Esophagus squamous epithelium (tissue), 5 donors: ENCODE measurements at places on chromosomes 16 and 17.

GRCh38 chr16:22732400-22732799 lies 81.6 kb upstream of the HS3ST2 start:
- no peak for DNase-seq

DNA sequence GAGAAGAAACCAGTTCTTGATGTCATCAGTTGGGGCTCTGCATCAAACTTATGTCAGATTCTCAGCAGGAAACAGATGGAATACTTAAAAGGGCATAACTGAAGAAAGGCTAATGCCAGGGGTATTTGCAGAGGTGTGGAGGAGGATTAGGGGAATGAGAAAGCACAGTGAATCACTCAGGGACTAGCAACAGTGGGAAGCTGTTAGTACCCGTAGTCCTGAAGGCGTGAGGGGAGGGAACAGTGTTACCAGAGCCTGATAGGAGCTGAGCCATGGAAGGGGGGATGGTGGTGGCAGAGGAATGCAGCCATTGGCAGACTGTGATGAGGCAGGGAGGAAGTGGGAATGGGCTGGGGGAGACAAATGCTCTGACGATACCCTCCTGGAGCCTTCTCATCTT lies 162.3 kb downstream of the UTP18 start:
- DNase-seq = no peak

GRCh38 chr17:68780596-68780995 lies 174.6 kb downstream of the ABCA8 start:
- no peak for DNase-seq

GRCh38 chr17:61753696-61754095 lies 109.6 kb downstream of the BRIP1 start:
- DNase-seq = no peak

GRCh38 chr17:71187145-71187878 lies 933.5 kb upstream of the SOX9 start:
- no peak for DNase-seq

DNA sequence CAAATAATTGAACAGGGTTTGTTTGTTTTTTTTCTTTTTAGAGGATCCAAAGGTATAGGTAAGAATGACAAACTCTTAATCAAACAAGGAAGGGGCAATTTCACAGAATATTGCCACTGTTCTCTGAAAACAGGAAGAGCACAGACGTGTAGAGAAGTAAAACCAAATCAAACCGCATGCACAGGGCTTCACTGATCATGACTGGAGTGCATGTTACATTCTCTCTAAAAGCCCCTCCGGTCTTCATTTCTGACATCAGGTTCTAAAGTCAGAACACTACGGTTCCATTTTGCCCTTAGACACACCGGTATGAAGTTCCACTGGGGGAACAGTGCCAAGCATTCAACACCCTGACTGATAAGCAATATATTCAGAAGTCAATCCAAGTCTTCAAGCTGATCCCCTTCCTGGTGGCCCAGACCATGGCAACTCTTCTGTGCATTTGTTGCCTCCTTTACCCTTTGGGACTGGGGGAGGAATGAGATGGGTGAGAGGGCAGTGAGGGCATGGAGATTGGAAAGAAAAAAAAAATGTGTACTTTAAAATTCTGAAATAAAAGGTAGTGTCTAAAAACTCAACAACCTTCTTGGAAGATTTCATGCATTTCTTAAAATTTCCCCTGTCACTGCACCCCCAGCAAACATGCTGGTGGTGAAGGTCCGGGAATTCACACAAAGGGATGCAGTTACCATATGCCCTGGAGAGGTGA lies 1.4 kb downstream of the MMD start:
- DNase-seq = no peak

GRCh38 chr16:48901712-48902374 lies 291.9 kb upstream of the N4BP1 start:
- DNase-seq = no peak

GRCh38 chr16:85192238-85193114 lies 80.2 kb upstream of the CIBAR2 start:
- DNase-seq = no peak

DNA sequence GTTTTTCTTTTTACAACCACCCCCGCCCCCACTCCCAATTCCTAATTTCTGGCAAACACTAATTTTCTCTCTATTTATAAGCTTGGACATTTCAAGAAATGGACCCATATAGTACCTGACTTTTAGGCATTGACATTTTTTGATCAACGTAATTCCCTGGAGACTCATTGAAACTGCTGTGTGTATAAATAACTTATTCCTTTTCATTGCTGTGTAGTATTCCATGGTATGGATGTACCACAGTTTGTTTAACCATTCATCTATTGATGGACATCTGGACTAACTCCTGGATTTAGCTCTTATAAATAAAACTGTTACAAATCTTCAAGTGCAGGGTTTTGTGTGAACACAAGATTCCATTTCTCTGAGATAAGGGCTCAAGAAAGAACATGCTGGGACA lies 47.1 kb upstream of the RBFOX1 start:
- no peak for DNase-seq

- no peak for DNase-seq
Observed at GRCh38 chr17:63549289-63549945, 860 bp upstream of the DCAF7 start.

DNA sequence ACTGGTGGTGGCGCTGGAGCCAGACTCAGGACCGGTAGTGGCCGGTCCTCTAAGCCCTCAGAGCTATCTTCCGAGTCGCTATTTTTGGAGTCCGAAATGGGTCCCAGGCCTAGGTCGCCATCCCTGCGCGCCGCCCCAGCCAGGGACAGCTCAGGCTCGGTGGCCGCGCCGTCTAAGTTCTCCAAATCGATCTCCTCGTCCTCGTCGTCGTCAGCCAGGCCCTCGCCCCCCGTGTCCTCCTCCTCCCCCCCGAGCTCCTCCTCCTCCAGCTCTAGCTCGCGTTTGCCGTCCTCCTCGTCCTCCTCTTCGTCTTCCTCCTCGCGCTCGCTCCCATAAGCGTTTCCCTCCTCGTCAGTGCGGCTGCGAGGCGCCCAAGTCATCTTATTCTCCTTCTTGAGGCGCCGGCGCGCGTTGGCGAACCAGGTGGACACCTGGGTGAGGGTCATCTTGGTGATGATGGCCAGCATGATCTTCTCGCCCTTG lies 1.6 kb downstream of the IRX3 start:
- no peak for DNase-seq

DNA sequence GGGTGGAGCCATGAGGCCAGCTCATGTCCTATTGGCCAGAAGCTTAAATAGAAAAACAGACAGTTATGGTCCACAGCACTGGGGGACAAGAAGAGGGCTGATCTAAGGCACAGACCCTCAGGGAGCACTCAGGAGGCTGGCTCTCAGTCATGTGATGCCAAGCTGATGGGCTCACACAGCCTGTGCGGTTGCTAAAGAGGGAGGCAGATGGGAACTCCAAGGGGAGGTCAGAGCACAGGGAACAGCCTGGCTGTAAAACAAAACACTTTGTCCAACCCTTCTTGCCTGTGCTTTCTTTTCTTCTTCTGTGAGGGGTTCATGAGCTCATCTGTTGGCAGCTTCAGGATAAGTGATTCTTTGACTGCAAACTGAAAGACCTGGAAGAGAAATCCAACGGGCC lies 27.2 kb downstream of the CNTNAP1 start:
- no peak for DNase-seq

DNA sequence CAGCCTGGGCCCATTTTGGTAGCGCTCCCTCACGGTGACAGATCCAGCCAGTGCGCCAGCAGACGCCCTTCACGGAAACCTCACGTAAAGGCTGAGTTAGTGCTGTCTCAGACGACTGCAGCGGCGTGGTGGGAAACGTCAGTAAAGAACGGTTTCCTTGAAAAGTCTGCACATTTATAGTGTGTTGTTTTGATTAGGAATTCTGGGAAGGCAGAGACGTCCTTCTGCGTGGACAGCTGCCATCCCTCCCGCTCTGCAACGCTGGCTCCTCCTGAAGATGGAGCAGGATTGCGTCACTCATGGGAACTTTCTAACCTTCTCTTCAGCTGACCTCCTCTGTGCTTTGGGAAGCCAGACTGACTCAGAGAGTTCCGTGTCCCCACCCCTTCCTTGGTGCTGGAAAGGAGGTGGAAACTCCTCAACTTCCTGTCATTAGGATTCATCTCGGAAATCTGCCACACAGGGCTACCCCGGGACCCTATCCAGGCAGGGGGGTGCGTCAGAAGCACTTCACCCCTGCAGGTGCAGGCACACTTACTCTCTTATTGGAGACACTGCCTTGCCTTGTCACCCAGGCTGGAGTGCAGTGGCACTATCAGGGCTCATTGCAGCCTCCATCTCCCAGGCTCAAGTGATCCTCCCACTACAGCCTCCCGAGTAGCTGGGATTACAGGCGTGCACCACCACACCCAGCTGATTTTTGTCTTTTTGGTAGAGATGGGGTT lies 24.3 kb upstream of the CRISPLD2 start:
- DNase-seq = no peak

GRCh38 chr17:13320046-13320785 lies 281.5 kb downstream of the HS3ST3A1 start:
- DNase-seq = no peak

- no peak for DNase-seq
Observed at GRCh38 chr17:15237106-15237425, 28.1 kb downstream of the PMP22 start.

DNA sequence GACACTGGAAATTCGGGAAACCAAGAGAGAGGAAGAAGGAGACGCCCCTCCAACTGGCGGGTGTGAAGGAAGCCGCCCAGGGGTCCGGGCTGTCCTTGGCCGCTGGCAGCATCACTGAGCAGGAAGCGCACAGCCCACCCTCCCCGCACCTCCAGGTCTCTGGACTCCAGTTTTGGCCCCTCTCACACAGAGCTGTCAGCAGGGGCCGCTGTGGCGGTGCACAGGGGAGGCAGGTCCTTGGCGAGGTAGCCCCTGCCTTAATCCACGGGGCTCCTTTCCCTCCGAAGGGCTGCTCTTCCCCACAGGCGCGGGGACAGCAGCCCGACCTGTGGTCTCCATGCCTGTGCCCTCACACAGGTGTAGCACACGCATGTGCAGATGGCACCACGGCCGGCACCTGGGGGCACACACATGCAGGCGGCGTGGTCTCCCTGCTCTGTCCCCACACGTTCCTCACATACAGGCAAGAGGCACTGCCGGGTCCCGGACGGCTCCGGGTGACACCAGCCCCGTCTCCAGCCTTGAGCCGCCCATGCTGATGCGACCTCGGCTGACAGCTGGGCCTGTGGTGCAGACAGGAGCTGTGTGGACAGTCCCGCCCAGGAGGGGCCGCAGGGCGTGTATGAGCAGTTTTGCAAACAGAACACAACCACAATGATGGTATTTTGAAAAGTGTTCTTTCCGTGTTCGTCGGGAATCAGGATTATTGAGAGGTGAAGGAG lies 26.6 kb upstream of the CHMP6 start:
- DNase-seq = no peak

DNA sequence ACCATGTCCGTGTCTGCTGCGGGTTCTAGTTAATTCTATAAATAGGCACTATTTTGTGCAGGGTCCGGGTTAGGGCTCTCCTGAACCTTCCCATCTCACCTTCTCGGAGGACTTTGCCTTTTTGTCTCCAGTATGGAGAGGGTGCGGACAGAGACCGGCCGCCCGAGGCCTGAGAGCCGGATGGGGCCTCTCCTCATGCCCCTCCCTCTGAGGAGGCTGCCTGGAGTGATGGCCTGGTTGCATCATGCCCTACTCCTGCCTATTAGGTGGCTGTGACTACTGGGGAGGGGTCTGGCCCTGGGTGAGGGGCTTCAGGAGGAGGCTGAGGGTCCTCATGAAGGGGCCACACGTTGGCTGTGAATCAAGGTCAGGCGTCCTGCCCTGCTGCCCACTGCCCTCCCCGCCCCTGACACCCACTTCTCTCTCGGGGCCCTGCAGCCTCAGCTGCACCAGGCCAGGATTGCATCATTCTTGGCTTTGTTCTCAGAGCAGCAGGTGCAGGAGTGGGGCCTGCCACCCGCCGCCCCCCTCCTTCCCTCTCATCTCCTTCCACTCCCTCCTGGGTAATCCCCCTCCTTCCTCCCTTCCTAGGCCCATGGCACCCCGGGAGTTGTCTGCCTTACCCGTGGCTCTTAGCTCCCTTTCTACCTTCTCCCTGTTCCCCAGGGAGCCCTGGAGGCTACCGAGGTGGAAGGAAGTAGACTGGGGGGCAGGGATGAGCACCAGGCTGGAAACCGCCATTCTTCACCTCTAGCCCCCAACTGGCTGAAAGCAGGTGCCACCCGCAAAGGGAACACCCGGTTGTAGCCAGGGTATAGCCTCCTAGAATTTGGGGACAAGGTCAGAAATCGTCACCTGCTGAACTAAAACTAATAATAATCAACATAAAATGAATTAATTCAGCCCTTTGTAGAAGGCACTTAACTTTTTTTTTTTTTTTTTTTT lies 12.7 kb upstream of the ARHGAP23 start:
- DNase-seq = no peak

DNA sequence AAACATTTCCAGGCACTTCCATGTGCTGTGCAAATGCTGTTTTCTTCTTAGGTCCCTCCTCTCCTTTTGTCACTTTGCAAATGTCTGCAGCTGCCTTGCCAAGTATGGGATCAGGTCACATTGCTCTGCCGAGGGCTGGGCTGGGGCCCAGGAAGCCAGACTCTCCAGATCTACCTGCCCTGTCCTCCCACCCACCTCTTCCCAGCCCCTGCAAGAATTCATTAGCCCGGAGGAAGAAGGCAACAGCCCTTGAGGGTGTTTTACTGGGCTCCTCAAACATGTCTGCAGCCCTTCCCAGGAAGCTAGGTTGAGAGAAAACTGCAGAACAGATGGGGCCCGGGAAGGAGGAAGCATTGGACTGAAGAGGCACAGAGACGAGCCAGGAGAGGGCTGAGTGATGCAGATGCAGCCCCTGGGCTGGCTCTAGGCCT lies 47.1 kb downstream of the WSB1 start:
- no peak for DNase-seq

DNA sequence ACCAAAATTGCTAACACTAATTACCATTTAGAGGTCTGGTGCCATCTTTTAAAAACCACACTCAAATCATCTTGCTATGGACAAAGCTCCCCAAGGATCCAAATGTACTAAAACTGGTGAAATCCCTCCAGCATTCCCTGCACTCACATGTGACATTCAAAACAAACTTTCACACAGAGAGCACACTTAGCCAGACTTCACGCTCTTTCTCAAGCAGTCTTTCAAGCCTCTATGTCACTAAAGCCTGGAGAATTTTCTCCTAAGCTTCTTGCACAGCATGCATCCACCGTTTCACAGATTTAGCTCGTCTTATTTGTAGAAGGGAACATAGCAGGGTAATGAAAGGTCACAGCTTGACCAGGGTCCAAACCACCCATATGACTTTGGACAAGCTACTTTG lies 19.3 kb downstream of the CMTM3 start:
- DNase-seq = no peak

DNA sequence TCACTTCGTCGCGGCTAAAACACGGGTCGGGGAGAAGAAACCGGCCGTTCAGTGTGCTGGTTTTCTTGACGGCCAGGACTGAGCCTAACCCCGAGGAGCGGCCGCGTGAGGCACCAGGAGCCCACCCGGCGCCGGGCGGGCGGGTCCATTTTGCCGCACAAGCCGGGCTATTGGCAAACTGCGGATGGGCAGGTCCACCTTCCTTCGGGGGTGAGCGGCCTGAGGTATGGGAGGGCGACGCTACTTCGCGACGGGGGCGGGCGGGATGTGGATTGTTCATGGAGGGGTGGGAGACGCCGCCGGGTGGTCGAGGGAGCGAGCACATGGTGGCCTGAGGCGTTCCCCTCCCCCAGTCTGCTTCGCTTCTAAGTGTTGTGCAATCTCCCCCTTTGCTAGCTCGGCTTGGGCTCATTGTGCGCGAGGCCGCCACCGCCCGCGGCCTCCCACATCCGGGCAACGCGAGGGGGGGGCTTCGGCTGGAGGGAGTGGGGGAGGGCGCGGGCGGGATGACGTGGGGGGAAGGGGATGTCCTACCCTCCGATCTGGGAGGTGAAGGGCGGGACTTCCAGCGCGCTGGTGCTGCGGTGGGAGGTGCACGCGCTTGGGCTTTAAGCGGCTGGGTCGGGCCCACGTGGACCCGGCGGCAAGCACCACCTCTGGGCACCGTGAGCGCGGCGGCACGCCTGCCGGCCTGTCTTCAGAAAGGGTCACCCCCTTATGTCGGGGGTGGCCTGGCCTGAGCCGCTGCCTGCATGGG lies 5.9 kb upstream of the CD68 start:
- DNase-seq = peak; percentile 69
